Activated CD4-positive, alpha-beta T cell treated with anti-CD3 and anti-CD28 coated beads, Interleukin-2, amount 10 ng/mL, durations not matched to agents 7 days and 5 days (primary cell): ENCODE measurements at places on chromosomes 13 and 19. TPM values are rescaled to one million over a fixed set of nuclear protein-coding genes. Genes with fewer than 3 reads are reported as not detected.

Gene SLC10A2
- not detected for total RNA-seq

DNA sequence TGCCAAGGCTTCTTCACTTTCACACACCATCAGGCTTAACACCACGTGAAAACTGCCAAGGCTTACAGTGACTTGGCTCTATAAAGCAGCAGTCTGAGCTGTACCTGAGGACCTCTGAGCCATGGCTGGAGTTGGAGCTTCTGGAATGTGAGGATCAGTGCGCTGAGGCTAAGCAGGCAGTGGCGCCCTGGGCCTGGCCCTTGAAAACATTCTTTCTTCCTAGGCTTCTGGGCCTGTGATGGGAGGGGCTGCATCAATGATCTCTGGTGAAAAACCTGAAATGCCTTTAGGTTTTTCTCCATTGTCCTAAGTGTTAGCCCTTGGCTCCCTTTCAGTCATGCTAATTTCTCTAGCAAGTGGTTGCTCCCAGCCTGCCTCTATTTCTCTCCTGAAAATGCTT is 192.5 kb upstream of the PCDH20 start:
- H3K4me3 ChIP-seq: no peak overlapping the region
- H3K27ac ChIP-seq: no peak overlapping the region
- no peaks in the 10 kb centered on the region for H3K27me3 ChIP-seq
- no peaks in the 10 kb centered on the region for H3K36me3 ChIP-seq
- H3K4me1 ChIP-seq: no peaks in the 10 kb centered on the region

GRCh38 chr13:70613295-70613694 is 505.0 kb upstream of the KLHL1 start:
- no peaks in the 10 kb centered on the region for H3K4me1 ChIP-seq
- no peak overlapping the region for H3K27ac ChIP-seq
- H3K4me3 ChIP-seq: no peak overlapping the region
- DNase-seq: no peak
- no peaks in the 10 kb centered on the region for H3K27me3 ChIP-seq

Gene AMER2
- total RNA-seq: not detected

GRCh38 chr13:97653443-97654140 is 219.6 kb downstream of the RAP2A start:
- H3K4me3 ChIP-seq: no peak overlapping the region
- no peak overlapping the region for H3K27ac ChIP-seq
- DNase-seq: no peak
- no peaks in the 10 kb centered on the region for H3K4me1 ChIP-seq
- H3K27me3 ChIP-seq: no peaks in the 10 kb centered on the region
- H3K36me3 ChIP-seq: no peaks in the 10 kb centered on the region

- peaks cover 30% of the 10 kb centered on the region for H3K4me1 ChIP-seq
- peaks cover 3% of the 10 kb centered on the region for H3K27me3 ChIP-seq
- peak overlapping the region; percentile 70 for H3K4me3 ChIP-seq
- DNase-seq: peak; percentile 83
- H3K27ac ChIP-seq: peak overlapping the region; percentile 60
Measured at GRCh38 chr19:1929021-1929742, 11.8 kb upstream of the CSNK1G2 start.

DNA sequence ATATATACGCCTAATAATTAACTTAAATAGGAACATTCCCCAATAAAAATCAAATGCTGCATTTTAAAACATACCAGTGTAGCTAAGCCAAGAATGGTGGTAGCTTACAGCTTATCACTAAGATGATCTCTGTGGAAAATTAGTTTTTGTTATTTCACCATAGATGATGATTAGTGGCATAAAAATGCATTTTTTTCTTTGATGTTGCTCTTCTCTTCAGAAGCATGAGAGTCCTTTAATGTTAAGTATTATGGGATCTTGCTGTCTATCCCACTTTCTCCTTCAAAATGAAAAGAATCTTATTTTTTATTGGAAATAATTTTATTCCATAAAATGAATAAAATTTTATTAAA is 731.0 kb downstream of the SLITRK1 start:
- no peaks in the 10 kb centered on the region for H3K36me3 ChIP-seq
- H3K4me1 ChIP-seq: no peaks in the 10 kb centered on the region
- no peak overlapping the region for H3K27ac ChIP-seq
- H3K4me3 ChIP-seq: no peak overlapping the region
- no peak for DNase-seq

Gene ZSCAN5C
- total RNA-seq: not detected

DNA sequence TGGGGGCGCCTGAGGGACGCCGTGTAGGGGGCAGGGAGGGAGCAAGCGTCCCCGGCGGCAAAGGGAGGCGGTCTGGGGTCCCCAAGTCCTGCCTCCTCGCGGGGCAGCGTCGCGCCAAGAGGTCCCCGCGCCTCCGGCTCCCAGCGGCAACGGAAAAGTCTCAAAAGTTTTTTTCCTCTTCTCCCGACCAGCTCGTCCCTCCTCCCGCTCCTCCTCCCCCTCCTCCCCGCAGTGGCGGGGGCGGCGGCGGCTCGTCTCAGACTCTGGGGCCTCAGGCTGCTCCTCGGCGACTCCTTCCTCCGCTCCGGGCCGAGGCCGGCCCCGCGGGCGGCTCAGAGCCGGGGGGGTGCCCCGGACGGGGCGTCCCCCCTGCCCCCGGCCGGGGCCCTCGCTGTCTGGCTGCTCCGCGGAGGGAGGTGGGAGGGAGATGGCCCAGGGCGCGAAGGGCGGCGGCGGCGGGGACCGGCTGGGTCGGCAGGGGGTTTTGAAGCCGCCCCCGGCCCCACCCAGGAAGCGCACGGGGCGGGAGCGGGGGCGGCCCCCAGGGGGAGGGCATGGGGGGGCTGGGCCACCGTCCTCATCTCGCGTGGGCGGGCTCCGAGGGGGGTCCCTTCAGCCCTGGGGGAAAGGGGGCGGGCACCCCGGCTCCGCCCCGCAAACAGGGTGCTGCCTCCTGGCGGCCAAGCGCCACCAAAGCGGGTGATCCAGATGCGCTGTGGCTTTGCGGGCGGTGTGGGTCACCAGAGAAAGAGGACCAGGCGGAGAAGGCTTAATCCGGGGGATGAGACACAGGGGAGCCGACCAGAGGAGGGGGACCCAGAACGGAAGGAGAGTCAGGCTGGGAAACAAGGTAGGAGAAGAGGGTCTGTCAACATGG is at the start of gene TGFB1:
Gene TGFB1 (minus strand): TSS at position 457 of the 877 bp plus-strand sequence. CDS start 878 bp downstream, outside the sequence.
- H3K36me3 ChIP-seq: peaks cover 41% of the 10 kb centered on the region
- peak within 1 kb of the TSS; percentile 99 for H3K4me3 ChIP-seq
- no peaks in the 10 kb centered on the region for H3K27me3 ChIP-seq
- peak; percentile 92 for DNase-seq
- H3K27ac ChIP-seq: peak within 1 kb of the TSS; percentile 95

- no peak for DNase-seq
- no peaks in the 10 kb centered on the region for H3K36me3 ChIP-seq
- H3K4me3 ChIP-seq: no peak overlapping the region
- H3K27ac ChIP-seq: no peak overlapping the region
- peaks cover 15% of the 10 kb centered on the region for H3K27me3 ChIP-seq
Measured at GRCh38 chr19:51460164-51460992, 2.1 kb upstream of the SIGLEC8 start.

DNA sequence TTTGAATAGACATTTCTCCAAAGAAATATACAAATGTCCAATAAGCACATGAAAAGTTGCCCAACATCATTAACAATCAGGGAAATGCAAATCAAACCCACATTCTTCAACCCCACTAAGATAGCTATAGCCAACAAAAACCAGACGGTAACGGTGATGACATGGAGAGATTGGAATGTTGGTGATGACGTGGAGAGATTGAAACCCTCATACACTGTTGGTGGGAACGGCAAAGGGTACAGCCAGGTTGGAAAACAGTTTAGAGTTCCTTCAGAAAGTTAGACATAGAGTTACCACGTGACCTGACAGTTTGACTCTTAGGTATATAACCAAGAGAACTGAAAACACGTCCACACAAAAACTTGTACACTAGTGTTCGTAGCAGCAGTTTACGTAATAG is 48.1 kb downstream of the TNFRSF19 start:
- no peak for DNase-seq
- no peaks in the 10 kb centered on the region for H3K36me3 ChIP-seq
- no peak overlapping the region for H3K4me3 ChIP-seq
- peaks cover 5% of the 10 kb centered on the region for H3K4me1 ChIP-seq
- peaks cover 14% of the 10 kb centered on the region for H3K27me3 ChIP-seq
- H3K27ac ChIP-seq: no peak overlapping the region

DNA sequence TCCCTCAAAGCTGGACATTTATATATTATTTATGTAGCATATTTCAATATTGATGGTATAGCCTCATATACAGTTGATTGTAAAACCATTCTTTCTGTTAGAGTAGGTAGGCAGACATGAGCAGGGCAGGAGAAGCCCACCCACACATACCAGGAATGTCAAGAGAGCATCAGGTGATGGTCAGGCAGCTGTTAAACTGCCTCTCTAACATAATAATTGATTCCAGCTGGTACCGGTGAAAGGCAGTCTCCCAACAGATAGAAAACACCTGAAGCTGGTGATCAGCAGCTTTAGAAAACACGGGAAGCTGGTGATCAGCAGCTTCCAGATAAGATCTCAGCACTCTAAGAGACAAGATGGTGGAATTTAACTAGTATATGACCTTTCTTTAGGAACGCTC is 132.9 kb downstream of the SLITRK6 start:
- H3K4me3 ChIP-seq: no peak overlapping the region
- no peak overlapping the region for H3K27ac ChIP-seq
- H3K27me3 ChIP-seq: no peaks in the 10 kb centered on the region
- no peak for DNase-seq
- no peaks in the 10 kb centered on the region for H3K4me1 ChIP-seq

Gene ELAVL3
- total RNA-seq: not detected

GRCh38 chr19:5694956-5695648 is 5.0 kb downstream of the RPL36 start:
- H3K4me1 ChIP-seq: peaks cover 10% of the 10 kb centered on the region

- H3K4me1 ChIP-seq: peaks cover 3% of the 10 kb centered on the region
- peaks cover 36% of the 10 kb centered on the region for H3K36me3 ChIP-seq
- H3K27me3 ChIP-seq: no peaks in the 10 kb centered on the region
- H3K27ac ChIP-seq: no peak overlapping the region
Measured at GRCh38 chr19:53389571-53389970, 5.4 kb upstream of the ZNF765 start.

DNA sequence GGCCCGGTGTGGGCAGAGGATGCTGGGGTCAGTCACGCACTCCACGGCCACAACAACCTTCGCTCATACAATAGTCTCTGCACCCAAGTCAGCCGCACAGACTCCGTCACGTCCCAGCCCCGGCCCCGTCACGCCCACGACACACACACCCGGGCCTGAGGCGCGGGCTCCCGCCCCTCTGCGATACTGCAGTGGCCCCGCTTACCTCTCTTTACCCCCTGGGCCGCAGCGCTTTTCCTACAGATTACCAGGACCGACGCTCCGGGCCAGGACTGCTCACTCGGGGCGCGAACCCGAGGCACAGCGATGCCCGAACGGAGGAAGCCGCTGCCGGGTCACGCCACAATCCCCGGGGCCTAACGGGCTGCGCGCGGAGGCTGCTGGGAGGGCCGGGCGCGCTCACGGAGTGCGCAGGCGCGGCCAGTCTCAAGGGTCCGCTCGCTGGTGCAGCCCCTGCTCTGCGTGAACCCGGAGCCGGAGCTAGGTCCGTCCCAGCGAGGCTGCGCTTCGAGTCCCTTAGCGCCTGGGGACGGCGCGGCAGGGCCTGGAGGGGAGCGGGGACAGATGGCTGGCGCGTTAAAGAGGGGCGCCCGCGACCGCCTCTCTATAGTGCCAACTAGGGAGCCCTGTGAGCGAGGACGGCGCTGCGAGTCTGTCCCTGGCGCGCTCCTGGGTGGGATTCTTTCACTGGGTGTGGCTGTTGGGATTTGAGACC is at the start of gene ZFP82:
Gene ZFP82 (minus strand): TSS at position 358 of the 715 bp plus-strand sequence. CDS start 8,855 bp downstream, outside the sequence.
- peaks cover 54% of the 10 kb centered on the region for H3K36me3 ChIP-seq
- peak within 1 kb of the TSS; percentile 97 for H3K27ac ChIP-seq
- H3K4me1 ChIP-seq: peaks cover 25% of the 10 kb centered on the region
- H3K4me3 ChIP-seq: peak within 1 kb of the TSS; percentile 90
- H3K27me3 ChIP-seq: peaks cover 11% of the 10 kb centered on the region

DNA sequence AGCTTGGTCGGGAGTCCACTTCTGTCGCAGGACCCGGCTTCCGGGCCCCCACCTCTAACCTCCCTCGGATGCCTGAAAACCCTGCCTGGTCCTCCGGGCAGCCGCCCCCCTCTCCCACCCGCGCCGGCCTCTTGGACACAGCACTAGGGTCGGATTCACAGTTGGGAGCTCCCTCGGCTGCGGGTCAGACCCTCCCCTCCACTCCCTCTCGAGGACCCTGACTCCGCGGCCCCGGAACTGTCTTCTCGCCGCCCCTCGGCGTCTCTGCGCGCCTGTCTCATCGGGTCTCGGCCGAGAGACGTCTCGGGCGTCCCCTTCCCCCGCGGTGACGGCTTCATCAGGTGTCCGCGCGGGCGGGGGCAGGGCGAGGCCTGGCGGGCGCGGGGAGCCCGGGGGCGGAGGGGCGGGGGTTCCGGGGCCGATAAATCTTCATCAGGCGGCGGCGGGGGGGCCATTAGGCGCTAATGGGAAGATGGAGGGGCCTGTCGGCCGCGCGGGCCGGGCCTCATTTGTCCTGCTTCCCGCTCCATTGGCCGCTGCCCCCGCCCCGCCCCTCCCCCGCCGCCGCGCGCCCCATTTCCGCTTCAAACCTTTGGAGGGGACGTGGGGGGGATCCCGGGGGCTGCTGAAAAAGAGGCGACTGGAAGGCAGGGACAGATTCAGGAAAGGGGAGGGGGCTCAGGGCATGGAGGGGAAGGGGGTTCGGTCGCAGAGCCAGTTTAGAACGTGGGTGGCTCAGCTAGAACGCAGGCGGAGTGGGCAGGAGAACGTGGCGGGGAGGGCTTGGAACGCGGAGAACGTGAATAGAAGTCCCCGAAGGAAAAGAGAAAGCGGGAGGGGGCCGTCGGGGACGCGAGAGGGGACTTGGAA is 11.8 kb upstream of the ERFL start:
- peak overlapping the region; percentile 71 for H3K27ac ChIP-seq
- H3K27me3 ChIP-seq: peaks cover 29% of the 10 kb centered on the region
- DNase-seq: no peak
- peaks cover 9% of the 10 kb centered on the region for H3K36me3 ChIP-seq
- H3K4me1 ChIP-seq: peaks cover 31% of the 10 kb centered on the region

Gene PROSER3
- 59.1 TPM for total RNA-seq

DNA sequence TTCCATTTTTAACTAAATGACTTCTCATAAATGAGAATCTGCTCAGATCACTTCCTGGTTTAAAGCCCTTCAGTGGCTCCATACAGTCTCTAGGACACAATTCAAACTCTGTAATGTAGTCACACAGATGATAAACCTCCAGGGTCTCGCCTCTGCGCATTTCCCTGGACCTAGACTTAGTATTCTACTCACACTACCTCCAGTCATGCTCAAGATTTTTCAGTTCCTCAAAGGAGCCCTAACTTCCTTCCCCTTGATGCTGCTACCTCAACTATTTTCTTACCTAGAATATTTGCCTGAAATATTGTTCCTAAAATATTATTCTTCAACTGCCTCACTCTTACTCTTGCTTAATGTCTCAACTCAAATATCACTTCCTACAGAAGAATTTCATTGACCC is 86.7 kb upstream of the TPP2 start:
- H3K27ac ChIP-seq: no peak overlapping the region
- no peak overlapping the region for H3K4me3 ChIP-seq
- H3K36me3 ChIP-seq: no peaks in the 10 kb centered on the region
- H3K27me3 ChIP-seq: peaks cover 2% of the 10 kb centered on the region
